ENCODE measurements at places on chromosomes 7 and 10.
A peak's percentile ranks its signal among the peaks of the same experiment; 100 is the strongest.

- DNase-seq, result no peak
Measured at GRCh38 chr10:24944512-24945255, 7.7 kb downstream of the PRTFDC1 start.

DNA sequence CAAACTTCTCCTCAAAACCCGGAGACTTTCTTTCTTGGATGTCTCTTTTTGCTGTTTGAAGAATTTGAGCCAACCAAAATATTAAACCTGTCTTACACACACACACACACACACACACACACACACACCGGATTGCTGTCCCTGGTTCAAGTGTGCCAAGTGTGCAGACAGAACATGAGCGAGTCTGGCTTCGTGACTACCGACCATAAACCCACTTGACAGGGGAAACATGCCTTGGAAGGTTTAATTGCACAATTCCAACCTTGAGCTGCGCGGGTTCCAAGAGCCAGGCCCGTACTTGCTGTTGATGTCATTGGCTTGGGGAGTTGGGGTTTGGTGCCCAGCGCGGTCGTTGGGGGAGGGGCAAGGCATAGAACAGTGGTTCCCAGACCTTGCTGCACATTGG is 1.7 kb downstream of the EGFR start:
- DNase-seq, result no peak

- no peak for DNase-seq
Measured at GRCh38 chr7:542713-543500, 23.3 kb upstream of the PDGFA start.

DNA sequence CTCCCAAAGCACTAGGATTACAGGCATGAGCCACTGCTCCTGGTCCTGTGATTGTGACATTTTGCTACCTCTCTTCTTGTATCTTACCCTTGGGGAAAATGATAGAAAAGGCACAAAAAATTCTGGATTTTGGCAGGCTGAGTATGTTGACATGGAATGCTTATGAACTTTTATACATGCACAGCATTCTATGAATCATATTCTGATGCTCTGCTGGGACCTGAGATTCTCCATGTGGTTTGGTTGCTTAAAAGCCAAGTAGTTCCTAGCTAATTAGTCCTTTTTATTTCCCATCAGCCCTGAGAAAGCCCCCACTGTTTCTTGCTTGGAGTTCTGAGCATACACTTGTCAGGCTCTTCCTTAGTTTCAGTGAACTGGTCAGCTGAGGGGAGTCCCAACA is 8.3 kb upstream of the KAZALD1 start:
- no peak for DNase-seq

DNA sequence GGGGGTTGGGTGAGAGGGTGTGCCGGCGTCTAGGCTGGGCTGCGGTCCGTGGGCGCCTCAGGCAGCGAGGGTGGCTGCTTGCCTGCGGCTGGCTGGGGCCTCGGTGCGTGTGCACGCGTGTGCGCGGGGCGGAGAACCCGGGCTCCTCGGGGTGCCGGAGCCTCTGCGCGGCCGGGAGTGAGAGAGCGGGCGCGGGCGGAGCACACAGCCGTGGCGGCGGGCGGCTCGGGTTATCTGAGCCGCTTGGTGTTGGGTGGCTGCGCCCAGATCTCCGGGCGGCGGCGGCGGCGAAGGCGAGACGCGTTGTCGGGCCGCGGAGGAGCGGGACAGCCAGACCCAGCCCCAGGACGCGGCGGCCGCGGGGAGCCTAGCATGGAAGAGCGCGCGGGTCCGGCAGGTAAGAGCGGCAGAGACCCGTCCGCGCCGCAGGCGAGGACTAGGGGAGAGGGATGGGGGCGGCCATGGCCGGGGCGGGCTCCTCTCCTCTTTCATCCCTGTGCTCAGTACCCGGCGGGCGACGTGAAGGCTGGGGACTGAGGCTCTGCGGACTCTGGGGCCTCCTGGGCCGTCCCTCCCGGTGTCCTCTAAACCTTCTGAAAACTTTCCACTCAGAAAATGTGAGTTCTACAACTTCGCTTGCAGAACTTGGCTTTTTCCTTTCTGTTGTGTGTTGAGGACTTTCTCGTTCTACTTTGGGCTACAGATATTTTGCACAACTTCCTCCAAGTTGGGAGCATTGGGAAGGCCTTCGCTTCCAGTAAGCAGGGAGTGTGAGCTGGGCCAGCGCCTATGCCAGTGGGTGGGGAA is 9.8 kb upstream of the PAX2 start:
- no peak for DNase-seq

- DNase-seq, result no peak
Measured at GRCh38 chr10:29987471-29987870, 71.9 kb downstream of the JCAD start.

GRCh38 chr7:94335586-94335985 is 59.1 kb upstream of the COL1A2 start:
- no peak for DNase-seq

- no peak for DNase-seq
Measured at GRCh38 chr7:113131367-113131766, 13.0 kb upstream of the SMIM30 start.

DNA sequence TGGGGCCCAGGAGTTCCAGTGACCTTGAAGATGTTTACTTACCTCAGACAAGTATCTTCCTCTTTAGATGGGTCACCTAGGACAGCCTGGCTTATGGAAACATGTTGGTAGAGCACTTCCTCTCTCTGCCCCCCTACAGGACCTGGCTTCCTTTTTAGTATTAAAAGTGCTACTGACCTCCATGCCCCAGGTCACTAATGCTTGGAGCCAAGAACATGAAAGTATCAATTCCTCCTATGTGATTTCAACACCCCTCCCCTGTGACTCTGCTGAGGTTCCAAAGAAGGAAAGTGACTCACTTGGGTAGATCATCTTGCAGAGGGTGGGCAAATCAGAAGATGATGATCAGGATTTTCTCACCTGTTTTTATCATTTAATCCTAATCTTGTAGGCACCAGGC is 125.3 kb upstream of the CCDC6 start:
- no peak for DNase-seq

DNA sequence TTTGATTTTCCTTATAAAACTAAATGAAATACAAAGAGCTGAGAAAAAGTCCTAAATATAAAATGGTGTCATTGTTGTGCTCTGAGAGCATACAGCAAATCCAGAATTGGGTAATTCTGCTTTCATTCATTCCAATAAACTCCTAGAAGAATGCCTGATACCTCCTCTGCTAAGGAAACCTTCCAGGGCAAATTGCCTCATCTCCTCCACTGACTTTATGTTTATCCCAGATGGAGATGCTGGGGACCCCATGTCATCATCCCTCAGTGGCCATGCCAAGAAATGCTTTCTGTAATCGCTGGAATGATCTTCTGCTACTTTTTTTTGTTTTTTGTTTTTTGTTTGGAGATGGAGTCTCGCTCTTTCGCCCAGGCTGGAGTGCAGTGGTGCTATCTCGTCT is 119.3 kb upstream of the PRKCQ start:
- no peak for DNase-seq

- no peak for DNase-seq
Measured at GRCh38 chr7:135209225-135209834, 2.0 kb downstream of the WDR91 start.

GRCh38 chr7:91128683-91129348 is 135.4 kb upstream of the FZD1 start:
- no peak for DNase-seq

- no peak for DNase-seq
Measured at GRCh38 chr7:130732980-130733930, 752 bp downstream of the KLF14 start.

DNA sequence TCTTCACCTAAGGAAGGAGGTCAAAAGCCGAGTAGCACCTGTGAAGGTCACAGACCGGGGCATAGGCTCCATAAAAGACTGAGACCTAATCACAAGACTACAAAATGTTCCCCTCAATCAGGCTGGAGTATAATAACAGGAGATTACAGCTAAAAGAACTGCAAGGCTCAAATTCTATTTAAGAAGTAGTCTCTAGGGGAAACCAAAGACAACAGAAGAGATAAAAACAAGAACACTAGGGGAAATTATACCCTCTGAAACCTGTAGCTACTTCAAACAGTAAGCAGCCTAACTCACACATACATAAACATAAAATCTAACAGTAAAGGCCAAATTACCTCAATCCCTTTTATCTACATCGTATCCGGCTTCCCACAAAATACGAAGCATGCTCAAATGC is 38.3 kb downstream of the LMBR1 start:
- DNase-seq, result no peak

DNA sequence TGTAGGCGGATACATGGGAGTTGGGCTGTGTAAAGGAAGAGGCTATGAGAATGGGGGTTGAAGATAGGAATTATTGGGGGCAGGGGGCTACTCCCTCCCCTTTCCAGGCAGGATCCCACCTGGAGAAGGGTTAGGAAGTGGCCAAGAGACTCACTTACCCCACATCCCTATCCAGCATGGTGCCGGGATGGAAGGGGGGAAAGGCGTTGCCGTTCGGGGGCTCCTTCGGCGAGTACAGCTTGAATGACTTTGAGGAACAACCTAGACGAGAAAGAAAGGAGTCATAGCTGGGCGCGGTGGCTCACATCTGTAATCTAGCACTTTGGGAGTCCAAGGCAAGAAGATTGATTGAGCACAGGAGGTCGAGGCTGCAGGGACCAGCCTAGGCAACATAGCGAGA is 8.9 kb downstream of the LDB1 start:
- DNase-seq, result no peak

- DNase-seq, result no peak
Measured at GRCh38 chr7:31828520-31828919, 141.5 kb downstream of the PPP1R17 start.

GRCh38 chr10:92290076-92290836 is 622 bp downstream of the CPEB3 start:
- peak; percentile 2 for DNase-seq
